ENCODE measurements at places on chromosomes 5 and 9.

DNA sequence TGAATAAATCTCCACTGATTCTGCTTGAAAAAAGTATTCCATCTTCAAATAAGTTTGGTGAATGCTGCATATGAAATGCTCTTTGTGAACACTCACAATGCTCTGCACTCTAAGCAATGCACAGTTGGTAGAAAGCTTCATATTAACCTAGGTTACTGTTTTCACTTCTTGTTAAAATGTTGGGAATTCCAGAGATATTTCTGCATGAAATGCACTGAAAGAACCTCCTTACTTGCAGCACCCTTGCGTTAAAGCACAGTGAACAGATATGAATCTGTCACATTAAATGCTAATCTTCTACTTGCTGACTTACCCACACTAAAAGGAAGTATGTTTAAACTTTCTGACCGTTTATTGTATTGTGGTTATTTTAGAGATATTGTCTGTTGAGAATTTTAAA lies 584.1 kb upstream of the NUDT12 start:
- no peak for DNase-seq

GRCh38 chr9:71118324-71118723 lies 3.1 kb downstream of the TRPM3 start:
- DNase-seq, result no peak

GRCh38 chr5:113195771-113196170 lies 219.2 kb downstream of the DCP2 start:
- DNase-seq, result no peak

DNA sequence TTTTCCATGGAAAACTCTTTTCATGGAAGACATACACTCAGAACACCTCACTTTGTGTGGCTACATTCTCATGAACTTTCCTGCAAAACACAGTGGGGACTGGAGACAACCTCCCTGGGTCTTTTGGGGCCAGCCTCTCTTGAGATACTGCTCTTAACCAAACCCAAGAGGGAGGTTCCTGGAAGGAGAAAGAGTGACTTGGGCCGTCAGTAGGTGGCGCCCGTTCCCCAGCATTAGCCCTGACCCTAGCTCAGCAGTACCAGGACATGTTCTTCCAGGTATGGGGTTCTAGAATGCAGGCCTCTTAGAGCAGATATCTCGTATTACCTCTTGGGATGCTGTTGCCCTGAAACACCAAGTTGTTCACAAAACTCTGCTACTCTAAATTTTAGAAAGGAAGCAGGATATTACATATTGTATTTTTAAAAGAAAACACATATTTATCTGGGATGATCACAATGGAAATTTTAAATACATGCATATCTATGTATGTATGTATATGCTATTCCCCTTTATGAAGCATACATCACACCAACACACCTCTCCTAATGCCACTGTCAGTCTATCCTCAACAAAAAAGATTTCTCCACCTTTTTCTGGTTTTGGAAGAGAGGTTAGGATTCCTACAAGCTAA lies 15.8 kb upstream of the GLIS3 start:
- DNase-seq, result peak; percentile 87

DNA sequence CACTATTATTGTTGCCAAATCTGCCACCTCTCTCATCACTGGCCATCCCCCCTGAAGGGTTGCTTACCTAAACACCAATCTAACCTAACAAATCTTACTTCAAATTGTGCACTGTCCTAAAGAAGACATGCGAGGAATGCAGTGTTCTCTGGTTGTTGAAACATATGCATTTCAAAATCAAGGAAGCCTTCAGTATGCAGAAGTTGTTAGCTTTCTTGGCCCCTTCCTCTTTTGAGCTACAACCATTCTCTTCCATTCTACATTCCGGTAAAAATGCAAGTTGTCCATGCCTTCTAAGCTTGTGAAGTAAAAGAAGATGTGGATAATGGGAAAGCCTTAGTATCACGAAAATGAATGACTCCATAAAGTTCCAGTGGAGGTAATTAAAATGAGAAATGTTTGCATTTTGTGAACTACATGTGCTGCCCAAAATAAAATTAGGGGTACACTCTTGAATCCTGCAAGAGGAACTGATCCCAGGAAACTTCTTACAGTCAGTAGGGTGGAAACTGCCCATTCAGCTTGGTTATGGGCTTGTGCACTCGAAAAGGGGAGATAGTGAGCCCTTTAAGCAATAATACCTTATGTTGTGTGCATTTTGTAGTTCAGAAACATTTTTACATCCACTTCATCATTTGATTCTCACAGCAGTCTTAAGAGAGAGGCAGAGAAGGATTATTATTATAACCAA lies 77.6 kb upstream of the ADRB2 start:
- no peak for DNase-seq

DNA sequence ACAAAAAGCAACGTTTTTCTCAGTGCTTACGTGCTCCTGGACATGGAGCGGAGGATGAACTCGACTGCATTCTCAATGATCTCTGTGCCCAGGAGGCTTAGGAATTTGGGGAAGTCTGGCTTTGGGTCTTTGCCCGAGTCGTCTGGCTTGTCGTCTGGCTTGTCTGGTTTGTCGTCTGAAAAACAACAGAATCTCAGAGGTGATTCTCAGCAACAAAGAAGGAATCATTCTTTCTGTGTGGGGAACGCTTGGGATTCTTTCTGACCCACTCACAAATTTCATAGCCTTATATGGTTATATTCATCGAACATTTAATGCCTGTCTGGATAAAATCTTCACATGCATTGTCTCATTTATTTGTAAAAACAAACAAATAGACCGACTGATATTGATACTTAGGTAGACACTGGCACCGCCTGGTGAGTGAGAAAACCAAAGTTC lies 4.7 kb downstream of the C5orf46 start:
- DNase-seq, result no peak

- no peak for DNase-seq
These were observed 123.6 kb upstream of the PTCH1 start for GRCh38 chr9:95640336-95640735.

- DNase-seq, result no peak
These were observed 326.7 kb downstream of the PIK3R1 start for GRCh38 chr5:68542207-68542606.

- DNase-seq, result no peak
These were observed 6.4 kb downstream of the TPM2 start for GRCh38 chr9:35683323-35683722.

DNA sequence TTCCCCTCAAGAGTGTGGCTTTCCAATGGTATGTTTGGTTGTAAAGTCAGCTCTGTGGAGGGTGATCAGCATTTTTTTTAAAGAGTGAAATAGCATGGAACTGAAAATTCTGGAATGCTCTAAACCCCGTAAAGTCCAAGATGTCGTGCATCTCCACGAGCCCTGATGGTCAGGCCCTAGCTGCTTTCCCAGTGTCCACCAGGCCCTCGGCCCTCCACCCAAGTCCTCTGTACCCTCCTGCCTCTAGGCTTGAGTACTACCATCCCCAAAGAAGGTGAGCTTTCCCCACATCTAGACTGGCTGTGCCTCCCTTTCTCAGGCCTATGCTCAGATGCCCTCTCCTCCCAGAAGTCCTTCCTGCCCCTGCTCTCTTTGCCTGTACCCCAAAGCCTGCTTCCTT lies 280.3 kb downstream of the GADD45G start:
- no peak for DNase-seq

DNA sequence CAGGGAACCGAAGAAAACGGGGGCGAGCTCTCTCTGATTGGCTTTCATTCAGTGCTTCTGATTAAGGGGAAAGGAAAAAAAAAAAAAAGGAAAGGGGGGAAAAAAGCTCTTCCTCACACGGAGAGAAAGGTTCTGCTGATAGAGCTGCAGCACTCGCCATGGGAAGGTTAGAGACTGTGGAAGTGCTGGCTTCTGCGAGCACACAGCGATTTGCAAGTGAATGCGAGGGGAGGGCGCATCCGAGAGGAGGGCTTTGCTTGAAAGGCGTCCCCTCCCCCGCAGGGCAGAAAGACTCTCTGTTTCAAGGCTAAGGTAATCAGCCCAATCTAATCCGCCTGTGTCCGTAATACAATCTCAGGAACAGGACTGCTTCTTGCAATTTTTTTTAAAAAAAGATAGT lies at the start of gene CDH10:
Gene CDH10 (minus strand): TSS at position 218 of the 400 bp plus-strand sequence. CDS start 51,488 bp downstream, outside the sequence.
- peak; percentile 43 for DNase-seq

DNA sequence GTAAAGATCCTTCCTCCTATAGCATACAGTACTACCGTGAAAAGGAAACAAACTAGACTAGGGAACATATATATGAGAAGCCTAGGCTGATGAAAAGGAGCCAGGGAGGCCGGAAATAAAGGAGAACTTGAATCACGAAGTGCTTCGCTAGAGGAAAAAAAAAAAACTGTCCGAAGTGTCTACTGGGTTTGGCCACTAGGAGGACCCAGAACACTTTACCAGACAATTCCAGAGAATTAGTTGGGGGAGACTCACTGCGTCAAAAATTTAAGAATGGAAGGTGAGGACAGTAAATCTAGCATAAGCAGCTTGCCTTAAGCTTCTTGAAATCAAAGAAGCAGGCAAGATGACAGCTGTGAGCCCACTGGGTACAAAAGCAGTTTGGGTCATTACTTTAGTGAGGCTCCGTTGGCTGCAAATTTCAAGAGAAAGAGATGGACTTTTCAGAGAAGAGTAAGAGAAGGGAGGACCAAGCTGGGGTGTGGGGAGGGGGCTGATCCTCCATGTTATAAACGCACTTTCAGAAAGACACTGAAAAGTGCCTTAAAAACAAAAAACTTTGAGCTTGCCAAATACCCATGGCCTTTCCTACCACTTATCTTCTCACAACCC lies 47.4 kb downstream of the P4HA2 start:
- no peak for DNase-seq

DNA sequence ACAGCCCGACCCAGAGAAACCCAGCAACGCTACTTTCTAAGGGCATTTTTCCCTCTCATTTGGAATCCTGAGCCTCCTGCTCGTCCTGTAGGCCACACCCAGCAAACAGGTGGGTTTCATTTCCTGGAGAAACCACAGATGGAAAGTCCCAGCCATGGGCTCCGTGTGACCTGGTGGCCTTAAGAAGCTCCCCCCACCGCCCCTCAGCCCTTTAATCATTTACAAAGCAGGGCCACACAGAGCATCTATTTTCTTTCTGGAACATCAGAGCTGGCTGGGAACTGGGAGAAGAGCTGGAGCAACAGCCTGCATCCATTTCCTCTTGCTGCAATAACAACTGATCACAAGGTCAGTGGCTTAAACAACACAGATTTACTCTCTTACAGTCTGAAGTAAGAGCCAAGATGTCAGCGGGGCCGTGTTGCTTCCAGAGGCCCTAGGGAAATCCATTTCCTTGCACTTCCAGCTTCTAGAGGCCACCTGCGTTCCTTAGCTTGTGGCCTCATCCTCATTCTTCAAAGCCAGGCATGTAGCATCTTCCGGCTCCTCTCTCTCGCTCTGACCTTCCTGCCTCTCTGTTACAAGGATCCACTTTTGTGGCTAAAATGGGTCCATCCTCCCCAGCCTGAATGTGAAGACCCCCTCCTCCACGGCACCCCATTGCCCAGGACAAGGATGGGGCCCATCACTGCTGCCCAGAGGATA lies 40.5 kb downstream of the C9orf50 start:
- no peak for DNase-seq

DNA sequence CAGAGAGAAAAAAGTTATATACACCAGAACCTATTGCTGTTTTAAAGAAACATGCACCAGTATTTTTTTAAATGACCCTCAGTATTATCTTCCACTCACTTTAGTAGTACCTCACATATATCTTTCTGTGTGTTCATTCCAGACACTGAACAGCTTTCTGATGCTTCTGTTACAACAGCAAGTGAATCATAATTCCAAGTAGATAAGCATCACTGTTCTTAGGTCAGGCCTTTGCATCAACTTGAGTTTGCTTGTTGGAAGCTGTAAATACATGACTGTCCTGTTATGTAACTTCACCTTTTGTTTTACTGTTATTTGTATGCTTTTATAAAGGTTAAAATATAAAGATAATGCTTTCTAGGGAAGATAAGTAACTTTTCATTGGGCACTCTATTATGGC lies 184.4 kb downstream of the ISL1 start:
- no peak for DNase-seq

DNA sequence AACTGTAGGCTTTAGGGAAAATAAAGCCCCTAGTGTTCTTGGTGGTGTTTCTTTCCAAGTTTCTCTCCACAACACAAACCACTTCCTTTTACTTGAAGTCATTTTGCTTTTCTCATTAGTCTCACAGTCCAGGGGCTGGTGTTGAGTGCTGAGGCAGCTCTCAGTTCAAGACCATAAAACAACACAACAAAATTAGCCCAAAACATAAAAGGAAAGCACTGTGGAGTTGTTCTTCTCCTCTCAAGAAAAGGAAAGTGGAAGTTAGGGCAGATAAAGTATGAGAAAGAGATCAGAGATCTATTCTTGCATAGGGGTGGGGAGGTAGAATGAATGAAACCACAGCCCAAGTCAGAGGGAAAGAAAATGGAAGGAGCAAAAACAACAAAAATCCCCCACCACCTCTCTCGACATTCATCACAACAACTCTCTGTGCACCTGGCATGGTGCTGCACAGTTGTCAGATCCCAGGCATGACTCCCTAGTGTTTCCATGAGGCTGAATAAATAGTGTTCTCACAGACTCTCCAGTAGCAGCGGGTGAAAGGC lies 569.9 kb downstream of the RAB3C start:
- DNase-seq, result no peak

GRCh38 chr9:35938474-35939356 lies 19.2 kb downstream of the OR2S2 start:
- no peak for DNase-seq

GRCh38 chr9:37511016-37512010 lies 25.6 kb downstream of the POLR1E start:
- DNase-seq, result no peak

DNA sequence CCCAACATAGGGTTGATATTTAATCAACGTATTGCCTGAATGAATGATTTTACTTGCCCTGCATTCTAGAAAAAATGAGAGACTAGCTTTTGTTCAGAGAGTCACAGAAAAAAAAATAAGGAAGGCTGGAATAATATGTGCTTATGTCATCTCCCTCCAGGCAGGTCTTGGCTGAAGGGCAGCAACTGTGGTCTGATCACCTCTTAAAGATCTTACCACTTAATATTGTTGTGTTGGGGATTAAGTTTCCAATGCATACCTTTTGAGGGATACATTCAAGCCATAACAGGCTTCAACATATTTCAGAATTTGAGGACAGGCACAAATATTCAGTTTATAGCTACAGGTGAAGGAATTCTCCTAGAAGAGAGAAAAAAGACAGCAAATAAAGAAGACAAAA lies 157.3 kb upstream of the S1PR3 start:
- DNase-seq, result no peak

DNA sequence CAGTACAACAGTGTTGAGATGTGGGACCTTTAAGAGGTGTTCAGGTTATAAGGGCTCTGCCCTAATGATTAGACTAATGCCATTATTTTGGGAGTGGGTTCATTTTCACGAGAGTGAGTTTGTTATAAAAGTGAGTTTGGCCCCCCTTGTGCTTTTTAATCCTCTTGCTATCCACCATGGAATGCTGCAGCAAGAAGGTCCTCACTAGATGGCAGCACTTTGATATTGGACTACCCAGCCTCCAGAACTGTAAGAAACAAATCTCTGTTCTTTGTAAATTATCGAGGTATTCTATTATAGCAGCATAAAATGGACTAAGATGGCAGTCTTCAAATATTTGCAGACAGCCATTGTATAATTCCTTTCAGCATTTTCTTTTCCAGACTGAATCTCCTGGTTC lies 212.4 kb downstream of the LRRC70 start:
- peak; percentile 9 for DNase-seq

GRCh38 chr5:146059460-146060220 lies 45.7 kb downstream of the PLAC8L1 start:
- DNase-seq, result no peak

GRCh38 chr5:83066548-83067110 lies 10.6 kb downstream of the TMEM167A start:
- DNase-seq, result no peak

- peak; percentile 55 for DNase-seq
These were observed 73.6 kb upstream of the RETREG1 start for GRCh38 chr5:16690243-16690852.

Data from NCI-H446 (cell line).